Stimulated activated CD8-positive, alpha-beta memory T cell treated with anti-CD3 and anti-CD28 coated beads, Interleukin-7, amount 100 ng/mL, for 48 hours (primary cell): ENCODE measurements at places on chromosomes 4 and X.

DNA sequence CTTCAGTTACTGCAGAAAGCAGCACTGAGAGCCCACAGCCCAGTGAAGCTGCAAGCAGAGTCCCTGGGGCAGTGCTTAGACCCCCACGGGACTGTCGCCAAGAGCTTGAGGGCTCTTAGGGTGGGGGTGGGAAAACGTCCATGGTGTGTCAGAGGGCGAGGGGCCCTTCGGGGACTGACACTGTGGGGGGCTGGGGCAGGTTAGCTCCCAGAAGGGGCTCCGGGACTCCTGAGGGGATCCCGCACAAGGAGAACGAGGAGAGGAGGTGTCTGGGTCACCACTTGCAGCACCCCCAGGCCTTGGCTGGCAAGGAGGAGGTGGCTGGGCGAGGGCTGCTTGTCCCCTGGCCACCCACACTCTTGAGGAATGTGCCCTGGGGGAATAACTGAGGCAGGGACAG, 20.8 kb downstream of the NAT8L start:
- DNase-seq: no peak

DNA sequence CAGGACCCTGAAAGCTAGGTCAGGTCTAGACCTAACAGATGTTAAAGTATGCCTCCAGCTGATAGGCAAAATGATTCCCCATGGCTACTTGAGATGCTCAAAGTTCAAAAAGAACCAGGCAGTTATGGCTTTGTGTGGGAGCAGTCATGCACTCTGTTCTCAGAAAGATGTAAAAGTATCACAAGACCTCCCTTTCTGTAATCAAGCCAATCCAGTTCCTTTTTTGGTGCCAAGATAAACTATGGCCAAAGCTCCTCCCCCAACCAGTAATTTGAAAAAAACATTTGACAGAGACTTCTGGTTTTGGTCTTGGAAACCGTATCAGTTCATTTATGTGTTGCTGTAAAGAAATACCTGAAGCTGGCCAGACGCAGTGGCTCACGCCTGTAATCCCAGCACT, 340.9 kb downstream of the CHIC1 start:
- no peak for DNase-seq

DNA sequence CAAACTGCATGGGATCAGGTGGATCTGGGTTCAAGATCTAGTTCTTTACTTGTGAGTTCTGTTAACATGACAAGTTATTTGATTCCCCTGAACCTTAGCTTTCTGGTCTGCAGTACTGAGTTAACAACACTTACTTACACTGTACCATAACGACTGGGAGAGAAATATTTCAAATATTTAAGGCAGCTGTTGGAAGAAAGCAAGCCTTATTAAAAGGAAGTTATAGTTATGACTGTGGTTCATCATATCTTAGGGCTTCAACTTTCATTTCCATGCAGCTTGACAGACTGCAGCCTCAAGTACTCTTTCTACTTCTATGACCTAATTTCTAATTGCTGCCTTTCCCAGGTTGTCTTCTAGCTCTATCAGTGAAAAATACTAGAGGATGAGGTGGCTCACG, 40.0 kb upstream of the PDGFRA start:
- DNase-seq: no peak

- DNase-seq: no peak
Measured at GRCh38 chr4:185480016-185480732, 8.6 kb upstream of the CCDC110 start.
